ENCODE measurements at places on chromosomes 7 and 10.

- DNase-seq, result no peak
Observed at GRCh38 chr7:159031135-159031701, 113.4 kb downstream of the VIPR2 start.

DNA sequence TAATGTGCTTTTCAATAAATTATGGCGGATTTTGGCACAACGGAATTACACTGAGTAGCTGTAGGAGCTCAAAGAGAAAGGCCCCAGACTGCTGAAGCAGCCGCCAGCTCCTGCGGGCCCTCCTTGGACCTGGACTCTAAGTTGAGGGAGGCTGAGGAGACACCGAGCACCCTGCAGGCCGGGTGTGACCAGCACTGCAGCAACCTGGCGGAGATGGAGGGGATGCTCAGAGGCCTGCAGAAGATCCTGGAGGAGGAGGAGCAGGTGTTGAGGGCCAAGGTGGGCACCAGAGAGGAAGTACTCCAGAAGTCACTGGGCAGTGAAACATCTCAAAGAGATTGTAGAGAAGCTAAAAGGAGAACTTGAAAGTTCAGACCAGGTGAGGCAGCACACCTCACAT lies 33.0 kb upstream of the POM121L12 start:
- no peak for DNase-seq

- no peak for DNase-seq
Observed at GRCh38 chr7:47475880-47476227, 106.1 kb downstream of the TNS3 start.

- no peak for DNase-seq
Observed at GRCh38 chr7:82049891-82050533, 280.2 kb upstream of the HGF start.

- DNase-seq, result no peak
Observed at GRCh38 chr7:148238761-148239325, 351.7 kb upstream of the C7orf33 start.

- DNase-seq, result no peak
Observed at GRCh38 chr7:14303536-14303935, 314.1 kb upstream of the ETV1 start.

DNA sequence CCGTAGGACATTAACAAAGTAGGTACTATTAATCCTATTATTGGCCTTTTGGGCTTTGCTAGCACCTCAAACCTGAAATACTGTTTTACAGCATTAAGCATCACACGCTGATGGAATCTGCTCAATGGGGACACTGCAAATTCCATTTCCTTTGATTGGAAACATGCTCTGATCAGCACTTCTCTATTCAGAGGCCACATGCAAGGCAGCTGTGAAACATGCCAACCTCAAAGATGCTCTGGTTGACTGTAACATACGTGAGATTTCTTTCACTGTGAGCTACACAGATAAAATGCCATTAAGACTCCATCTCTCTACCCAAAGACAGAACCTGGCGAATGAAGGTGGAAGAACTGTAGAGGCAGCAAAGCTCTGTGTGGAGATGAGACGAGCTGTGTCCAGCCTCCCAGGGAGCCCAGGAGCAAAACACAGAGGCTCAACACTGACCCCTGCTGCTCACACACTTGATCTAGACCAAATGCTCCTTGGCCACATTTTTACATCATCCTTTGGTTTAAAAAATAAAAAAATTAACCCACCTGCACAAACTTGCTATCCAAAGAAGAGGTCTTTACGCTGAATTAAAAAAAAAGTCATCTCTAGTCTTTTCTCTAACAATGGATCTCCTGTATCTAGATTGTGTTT lies 8.0 kb downstream of the RSU1 start:
- DNase-seq, result peak; percentile 44

GRCh38 chr7:84274029-84274638 lies 79.5 kb upstream of the SEMA3A start:
- no peak for DNase-seq

GRCh38 chr10:70564901-70565351 lies 37.6 kb downstream of the PRF1 start:
- no peak for DNase-seq

- no peak for DNase-seq
Observed at GRCh38 chr7:497946-498655, 21.5 kb downstream of the PDGFA start.

GRCh38 chr10:128062881-128063563 lies 63.2 kb downstream of the MKI67 start:
- DNase-seq, result peak; percentile 50

DNA sequence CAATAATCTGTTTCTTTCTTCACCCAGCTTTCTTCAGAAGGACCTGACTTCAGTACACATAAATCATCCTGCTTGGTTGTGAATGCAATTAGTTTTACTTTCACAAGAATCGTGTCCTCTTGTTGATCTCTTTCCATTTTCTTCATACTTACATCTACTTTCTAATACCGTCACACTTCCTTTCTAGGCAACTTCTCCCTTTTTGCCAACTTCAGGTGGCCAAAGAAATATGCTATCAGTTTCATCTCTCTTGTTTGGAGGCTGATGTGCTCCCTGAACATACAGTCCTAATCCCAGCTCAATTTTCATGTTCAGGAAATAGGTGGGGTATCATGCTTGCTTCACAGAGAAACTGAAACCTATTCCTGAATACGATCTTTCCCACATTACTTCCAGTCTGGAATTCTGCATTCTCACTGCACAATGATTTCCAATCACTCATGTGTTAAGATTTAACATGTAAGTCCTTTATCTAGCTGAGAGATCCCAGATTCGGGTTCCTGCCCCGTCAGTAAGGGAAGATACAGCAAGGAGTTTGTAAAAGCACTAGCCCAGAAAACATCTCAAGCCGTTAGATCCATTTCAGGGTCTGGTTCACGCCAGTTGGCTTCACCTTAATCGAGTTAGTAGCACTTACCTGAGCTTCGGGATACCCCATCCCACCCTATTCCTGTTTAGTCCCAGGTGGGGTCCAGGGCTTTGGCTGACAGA lies 994 bp downstream of the SLC25A28 start:
- no peak for DNase-seq

GRCh38 chr10:21172542-21172929 lies 275.4 kb upstream of the NEBL start:
- no peak for DNase-seq

DNA sequence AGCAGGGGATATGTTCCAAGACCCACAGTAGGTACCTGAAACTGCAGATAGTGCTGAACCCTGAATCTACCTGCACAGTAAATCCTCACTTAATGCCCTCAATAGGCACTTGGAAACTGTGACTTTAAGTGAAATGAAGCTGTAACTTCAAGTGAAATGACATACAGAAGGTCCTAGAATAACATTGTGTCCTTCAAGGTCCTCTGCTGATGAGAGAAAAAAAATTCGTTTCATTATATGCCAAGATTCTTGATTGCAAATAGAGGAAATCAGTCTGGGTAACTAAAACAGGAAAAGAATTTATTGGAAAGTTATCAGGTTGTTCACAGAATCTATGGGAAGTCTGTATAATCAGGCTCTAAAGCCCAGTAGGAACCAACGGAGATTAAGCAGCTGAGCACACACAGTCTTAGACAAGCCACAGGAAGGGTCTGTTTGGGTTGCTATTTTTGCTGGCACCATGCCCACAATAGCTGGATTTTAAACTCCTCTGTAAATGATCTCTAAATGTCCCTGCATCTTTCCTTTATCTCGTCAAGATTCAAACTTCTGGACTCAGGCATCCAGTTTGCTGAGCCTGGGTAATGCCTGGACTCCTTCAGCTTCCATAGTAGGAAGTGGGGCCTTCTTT lies 57.5 kb downstream of the EXOC4 start:
- DNase-seq, result no peak

DNA sequence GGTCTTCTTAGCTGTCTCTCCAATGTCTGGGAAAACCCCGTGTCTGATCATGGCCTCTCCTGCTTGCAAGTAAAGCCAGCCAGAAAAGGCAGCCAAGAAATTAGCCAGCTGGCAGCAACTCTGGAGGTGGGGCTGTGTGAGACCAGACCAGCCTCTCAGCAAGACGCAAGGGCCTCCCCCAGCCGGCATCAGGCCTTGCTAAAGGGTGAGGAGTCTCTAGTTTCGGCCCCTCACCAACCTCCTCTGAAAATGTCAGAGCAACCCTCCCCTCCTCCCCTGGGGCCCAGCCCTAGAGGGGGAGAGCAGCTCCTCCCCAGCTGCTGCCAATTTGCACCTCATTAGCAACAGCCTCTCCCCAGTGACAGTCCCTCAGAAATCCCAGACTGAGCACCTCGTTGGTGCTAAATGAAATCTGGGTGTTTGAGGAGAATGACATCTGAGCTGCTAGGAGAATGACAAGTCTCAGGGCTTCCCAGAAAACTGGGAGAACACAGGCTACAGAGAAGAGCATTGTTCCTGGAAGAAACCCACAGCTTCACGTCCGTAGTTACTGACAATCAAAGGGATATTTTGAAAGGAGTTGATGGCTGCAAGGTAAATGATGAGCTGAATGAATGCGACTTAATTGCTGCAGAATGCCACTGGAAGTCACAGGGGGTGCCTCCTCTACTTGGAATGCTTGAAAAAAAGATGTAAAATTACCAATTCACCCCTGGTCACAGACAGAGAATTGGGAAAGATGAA lies 25.9 kb downstream of the DGKI start:
- no peak for DNase-seq

- no peak for DNase-seq
Observed at GRCh38 chr10:14040787-14041631, 289.7 kb downstream of the FRMD4A start.

DNA sequence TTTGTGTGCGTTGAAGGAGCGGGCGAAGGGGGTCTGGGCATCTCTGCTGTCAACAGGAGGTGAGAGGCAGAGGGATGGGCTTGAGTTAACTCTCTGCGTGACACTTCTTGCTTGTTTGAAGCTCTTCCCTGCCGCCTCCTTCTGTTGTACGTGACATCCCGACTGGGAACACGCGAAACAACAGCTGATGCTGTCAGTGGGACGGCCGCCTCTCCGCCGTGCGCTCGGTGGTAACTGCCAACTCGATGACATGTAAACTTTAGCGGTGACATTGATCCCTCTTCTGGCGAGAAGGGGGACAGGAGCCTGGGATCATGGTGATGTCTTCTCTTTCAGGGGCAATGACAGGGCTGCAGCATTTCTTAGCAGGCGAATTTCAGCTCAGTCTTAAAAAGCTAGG lies 394.5 kb downstream of the TYW1 start:
- DNase-seq, result no peak

- DNase-seq, result no peak
Observed at GRCh38 chr10:30818854-30819253, 189.3 kb upstream of the LYZL2 start.

DNA sequence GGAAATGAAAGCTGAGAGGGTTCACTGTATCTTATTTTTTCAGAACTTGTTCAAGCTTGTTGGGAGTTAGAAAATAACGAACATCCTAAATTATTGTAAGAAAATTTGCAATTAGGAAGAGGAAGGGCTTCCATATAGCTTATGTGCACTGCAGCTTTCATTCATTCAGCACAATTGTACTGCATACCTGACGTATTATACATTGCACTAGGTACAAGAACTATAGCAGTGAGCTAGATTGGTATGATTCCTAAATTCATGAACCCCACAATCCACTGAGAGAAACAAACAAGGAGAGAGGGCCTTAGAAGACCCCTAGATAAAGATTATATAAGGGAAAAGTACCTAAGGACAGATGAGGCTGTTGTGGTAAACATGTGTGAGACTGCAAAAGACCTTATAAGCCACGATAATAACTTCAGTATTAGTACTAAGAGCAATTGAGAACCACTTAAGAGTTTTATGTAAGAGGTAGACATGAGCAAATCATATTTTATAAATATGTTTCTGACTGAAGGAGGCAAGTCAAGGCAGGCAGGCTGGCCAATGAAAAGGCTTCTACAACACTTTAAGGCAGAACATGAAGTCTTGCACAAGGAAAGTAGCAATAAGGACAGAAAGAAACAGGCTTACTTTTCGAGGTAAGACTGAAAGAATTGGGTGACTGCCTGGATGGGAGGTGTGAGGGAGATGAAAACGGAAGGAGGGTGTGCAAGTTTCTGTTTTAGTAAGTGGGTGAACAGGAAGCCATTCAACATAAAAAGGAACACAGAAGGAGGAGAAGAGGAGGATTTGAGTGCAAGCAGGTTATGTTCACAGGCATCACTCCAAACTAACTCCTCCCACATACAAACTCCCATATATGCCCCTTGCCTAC lies 77.9 kb upstream of the LRRN3 start:
- peak; percentile 54 for DNase-seq

DNA sequence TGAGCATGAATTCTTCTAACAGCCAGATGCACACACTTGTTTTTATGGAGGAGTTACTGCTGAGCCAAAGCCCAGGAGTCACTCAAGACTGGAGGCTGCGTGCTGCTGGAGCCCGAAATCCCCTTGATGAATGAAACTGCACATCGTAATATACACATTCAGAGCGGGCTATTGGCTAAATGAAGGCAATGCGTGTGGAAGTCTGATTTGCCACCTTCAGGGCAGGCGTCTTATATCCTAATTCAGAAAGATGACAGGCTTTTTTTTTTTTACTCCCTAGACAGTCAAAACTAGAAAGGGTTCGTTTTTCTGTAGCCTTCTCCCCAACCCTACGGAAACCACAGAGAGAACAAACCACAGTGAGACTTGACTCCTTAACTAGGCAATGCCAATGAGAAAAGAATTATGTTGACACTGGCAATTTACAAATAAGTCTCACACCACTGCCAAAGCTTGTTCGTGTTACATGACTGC lies 227.2 kb upstream of the KLF14 start:
- peak; percentile 82 for DNase-seq

DNA sequence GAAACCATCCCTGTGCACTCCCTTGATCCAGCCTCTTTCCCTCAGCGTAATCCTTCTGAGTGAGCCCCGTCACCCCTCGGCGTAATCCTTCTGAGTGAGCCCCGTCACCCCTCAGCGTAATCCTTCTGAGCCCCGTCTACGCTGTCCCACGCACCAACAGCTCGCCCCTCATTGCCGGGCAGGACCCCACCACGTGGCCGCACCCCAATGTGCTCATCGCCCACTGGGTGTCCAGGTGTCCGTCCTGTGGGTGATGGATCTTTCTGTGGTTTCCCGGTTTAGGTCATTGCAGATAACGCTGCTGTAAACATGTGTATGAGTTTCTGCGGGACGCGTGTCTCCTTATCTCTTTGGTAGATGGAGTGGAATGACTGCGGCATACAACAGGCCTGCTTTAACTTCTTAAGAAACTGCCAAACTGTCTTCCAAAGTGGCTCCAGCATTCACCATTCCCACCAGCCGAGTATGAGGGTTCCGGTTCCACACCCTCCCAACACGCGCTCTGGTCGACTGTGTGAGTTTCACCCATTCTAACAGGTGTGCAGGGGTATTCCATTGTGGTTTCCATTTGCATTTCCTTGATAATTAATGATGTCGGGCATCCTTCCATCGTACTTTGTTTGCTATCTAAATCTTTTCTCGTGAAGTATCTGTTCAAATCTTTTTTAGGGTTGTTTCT lies 42.1 kb upstream of the NKX6-2 start:
- DNase-seq, result no peak

DNA sequence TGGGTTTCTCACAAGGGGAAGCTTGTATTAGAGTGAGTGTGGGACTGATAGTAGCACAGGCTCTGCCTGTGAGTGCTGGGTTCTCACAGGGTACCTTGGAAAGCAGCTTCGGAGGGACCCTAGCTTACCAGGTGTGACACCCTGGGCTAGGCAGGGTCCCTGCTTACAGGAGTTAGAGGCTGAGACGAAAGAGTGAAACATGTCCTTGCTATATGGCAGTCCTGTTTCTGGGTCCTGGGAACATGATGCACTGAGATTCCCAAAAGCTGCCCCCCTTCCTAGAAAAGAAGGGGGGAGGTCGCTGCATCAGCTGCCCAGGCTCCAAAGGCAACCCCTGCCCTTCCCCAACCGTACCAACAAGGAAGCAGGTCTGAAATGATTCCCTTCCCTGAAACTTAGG lies 6.3 kb upstream of the ARHGAP22 start:
- no peak for DNase-seq
